ENCODE measurements at places on chromosomes 2 and 18.

DNA sequence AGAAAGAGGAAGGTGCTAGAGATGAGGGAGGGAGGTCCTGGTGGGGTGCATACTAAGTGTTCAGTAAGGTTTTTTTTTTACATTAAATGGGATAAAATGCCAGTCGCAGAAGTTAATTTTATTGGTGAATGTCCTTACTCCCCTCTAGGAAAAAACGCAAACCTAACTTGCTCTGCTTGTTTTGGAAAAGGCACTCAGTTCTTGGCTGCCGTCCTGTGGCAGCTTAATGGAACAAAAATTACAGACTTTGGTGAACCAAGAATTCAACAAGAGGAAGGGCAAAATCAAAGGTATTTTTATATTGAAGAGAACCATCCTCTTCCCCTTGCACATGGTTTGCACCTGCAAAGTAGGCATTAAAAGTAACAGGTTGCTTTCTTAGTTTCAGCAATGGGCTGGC, 12.7 kb upstream of the IL18R1 start:
- DNase-seq = no peak

- DNase-seq = no peak
Measured at GRCh38 chr18:25470062-25470461, 118.1 kb upstream of the ZNF521 start.

DNA sequence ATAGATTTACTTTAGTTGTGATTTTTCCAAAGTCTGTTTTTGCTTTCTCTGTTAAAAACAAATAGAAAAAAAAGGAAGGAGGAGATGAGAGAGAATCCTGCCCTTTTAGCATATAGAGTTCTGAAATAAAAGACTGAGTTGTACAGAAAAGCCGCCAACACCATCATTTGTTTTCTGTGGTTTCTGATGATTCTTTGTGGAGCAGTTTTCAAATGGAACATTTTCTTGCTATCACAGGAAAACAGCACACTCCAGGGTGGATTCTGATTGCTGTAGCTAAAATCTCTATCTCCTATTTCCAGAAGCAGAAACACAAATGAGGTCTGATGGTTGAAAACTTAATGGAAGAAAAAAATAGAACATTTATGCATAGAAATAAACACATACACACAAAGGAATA, 144.6 kb upstream of the L3MBTL4 start:
- DNase-seq = no peak

- no peak for DNase-seq
Measured at GRCh38 chr2:23967846-23968245, 27.6 kb downstream of the UBXN2A start.

DNA sequence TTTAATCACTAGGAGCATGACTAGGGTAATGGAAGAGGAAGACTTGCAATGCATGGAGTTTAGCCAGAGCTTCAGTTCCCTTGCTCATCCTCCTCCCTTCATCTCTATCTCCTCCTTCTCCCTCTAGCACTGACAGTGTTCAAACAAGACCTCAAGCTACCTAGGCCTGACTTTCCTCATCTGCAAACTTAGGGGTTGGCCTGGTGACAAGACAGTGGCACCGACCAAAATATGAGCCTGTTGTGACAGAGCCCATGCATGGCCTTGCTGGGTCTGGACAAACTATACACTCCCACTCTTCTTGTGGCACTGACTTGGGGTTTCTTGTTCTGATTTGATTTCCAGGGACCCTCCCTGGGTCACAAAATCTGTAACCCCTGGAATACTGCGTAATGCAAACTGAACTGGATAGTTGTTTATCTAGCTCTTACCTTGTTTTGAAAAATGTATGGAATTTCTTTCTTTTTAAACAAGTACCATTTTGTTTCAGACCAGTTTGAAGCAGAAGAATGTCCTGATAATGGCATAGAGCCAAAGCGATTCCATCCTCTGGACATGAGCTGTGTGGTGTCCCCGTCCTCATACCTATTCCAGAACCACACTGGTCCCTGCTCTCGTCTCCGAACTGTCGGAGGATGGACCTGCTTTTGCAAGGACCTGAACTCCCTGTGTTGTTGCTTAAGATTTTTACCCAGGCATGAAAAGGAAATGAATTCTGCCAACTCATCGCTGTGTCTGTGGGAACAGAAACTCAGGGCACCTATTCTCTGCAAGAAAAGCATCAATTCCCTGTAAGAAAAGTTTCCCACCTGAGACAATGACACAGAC, 33.4 kb upstream of the PPP4R1 start:
- DNase-seq = no peak

GRCh38 chr18:9810994-9811705, 74.6 kb upstream of the TXNDC2 start:
- no peak for DNase-seq

GRCh38 chr2:227370791-227371312, 8.3 kb downstream of the TM4SF20 start:
- peak; percentile 46 for DNase-seq

GRCh38 chr2:9095690-9096089, 92.2 kb upstream of the MBOAT2 start:
- DNase-seq = peak; percentile 70

DNA sequence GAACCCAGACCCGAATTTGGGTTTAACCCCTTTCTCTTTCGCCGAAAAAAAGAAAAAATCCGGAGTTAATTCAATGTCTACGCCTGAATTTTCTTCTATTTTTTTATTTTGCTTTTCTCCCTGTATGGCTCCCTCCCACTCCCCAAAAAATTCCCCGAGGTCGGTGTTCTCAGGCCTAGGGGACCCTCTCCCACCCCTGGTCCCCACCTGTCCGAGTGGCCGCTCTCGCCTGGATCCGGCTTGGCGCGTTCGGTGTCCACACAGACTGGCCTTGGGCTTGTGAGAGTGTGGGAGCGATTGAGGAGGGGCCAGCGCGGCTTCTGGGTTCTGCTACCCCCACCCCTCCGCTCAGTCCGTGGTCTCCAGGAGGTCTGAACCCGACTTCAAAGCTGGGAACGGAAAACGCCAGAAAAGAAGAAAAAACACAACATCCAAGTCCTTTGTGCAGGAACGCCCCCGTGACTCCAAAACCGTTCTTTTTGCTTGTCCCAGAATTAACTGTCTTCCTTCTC, 5.7 kb upstream of the EN1 start:
- no peak for DNase-seq

GRCh38 chr2:8640498-8640897, 41.4 kb upstream of the ID2 start:
- no peak for DNase-seq

DNA sequence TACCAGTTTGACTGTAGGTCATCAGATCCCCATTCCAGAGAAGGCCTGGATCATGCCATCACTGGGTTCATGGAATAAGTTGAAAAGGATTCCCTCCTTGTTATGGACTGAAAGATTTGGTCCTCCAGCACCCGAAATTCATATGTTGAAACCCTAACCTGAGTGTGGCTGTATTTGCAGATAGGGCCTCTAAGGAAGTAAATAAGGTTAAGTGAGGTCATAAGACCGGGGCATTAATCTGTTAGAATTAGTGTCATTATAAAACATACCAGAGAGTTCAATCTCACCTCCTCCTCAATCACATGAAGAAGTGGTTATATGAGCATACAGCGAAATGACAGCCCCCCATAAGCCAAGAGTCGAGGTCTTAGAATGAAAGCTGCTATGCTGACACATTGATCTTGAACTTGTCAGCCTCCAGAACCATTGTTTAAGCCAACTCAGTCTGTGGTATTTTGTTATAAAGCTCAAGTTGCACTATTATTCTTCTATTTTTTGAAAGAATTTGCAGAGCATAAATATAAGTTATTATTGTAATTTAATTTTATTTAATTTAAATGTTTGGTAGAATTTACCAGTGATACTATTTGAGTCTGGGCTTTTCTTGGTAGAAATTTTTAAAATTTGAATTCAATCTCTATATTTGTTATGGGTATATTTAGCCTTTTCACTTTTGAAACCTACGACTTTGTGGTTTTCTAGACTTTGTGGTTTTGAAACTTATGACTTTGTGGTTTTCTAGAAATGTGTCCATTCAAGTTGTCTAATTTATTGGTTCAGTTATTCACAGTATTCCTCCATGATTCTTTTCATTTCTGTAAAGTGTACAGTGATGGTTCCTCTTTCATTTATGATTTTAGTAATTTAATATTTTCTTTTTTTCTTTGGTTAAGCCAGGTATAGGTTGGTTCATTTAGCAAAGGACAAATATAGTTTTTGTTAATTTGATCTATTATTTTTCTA, 1206.7 kb upstream of the CDH2 start:
- DNase-seq = no peak

DNA sequence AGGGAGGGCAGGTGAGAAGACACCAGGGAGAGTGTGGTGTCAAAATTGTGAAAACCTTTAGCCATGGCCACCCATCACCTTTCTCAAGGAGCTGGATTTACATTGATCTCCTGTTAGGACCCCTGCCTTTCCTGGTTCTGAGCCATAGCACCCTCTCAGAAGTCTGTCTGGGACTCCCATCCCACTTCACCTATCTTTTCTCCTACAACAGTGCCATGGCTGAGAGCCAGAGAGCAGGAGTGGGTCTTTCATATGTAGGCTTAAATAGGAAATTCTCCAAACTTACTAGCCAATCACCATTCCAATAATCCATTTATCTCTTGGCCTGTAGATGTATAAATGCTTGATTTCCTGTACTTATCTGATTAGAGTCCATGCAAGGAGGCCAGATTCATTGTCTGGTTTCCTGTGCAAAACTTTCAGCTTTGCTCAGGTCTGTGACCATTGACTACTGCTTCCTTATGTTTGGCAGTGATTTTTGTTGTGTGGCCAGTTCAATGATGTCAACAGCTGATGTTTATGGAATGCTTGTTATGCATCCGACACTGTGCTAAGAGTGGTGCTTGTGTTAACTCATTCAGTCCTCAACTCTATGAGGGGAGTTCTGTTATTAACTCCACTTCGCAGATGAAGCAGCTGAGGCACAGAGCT, 57.6 kb upstream of the IGFBP5 start:
- DNase-seq = no peak

DNA sequence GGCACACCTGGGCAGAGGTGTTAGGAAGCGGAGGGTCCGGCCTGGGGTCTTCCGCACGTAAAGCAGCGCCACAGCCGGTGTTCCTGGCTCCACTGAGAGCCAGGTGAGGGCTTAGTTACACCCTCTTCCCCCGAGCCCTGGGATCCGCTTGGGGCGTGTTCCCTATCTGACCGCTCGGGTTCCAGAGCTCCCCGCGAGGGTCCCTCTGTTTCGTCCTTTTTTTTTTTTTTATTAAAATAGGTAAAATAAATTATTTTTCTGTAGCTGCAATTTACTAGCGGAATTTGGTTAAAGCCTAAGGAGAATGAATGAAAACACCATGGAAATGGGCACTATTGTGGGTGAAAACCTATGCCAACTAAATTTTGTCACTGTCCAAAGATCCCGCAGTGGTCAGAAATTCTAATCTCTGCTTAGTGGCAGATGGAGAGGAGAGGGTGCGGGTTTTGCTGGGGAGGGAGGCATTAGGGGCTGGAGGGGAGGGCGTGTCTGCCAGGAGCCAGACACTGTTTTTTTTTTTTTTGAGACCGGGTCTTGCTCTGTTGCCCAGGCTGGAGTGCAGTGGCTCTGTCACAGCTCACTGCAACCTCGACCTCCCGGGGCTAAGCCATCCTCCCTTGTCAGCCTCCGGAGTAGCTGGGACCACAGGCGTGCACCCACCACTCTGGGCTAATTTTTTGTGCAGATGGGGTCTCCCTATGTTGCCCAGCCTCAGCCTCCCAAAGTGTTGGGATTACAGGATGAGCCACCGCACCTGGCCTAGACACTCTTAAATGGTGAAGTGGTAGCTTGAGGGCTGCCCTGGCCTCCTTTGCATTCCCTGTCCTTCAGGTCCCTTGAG, 834 bp downstream of the PDCL3 start:
- DNase-seq = no peak

DNA sequence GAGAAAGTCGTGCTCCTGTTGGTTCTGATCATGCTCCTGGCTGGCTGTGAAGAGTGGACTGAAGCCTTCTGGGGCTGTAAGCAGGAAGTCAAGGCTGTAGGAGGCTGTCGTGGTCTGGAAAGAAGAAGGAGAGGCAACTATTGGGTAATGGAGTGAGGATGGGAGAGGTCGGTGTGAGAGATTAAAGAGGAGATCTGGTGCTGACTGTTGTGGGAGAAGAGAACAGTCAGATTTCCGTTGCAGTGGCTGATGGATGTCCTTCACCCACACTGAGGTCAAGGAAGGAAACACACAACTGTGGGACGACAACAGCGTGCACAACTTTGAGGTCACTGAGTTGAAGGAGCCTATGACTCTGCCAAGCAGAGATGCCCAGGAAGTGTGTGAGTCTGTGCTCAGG, 2.8 kb upstream of the PSMD1 start:
- no peak for DNase-seq

- peak; percentile 31 for DNase-seq
Measured at GRCh38 chr18:46333431-46334135, 229.4 kb downstream of the HAUS1 start.

GRCh38 chr18:25705650-25706049, 353.7 kb upstream of the ZNF521 start:
- no peak for DNase-seq

DNA sequence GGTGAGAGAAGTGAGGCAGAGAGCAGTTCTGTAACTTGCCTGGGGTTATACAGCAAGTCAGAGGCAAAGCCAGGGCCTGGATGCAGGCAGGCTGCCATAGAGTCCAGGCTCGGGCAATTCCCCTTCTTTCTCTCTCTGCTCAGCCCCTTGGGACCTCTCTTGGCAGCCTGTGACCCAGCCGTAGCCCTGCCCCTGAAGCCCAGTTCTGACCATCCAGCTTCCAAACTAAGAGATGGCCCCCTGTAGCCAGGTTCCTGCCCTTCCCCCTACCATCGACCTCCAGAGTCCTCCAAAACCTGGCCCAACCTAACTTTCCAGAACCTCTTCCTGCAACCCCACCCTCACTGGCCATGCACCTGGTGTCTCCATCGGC, 201.2 kb downstream of the CTIF start:
- DNase-seq = peak; percentile 58
